CD8-positive, alpha-beta memory T cell (primary cell): ENCODE measurements at places on chromosomes 6 and 20. TPM values are rescaled to one million over a fixed set of nuclear protein-coding genes. Genes with fewer than 3 reads are reported as not detected.
A peak's percentile ranks its signal among the peaks of the same experiment; 100 is the strongest.

- no peak for DNase-seq
These were observed 71.2 kb downstream of the SESN1 start for GRCh38 chr6:109023356-109023925.

GRCh38 chr20:2918096-2919049, 45.1 kb downstream of the PTPRA start:
- DNase-seq = no peak

- no peak for DNase-seq
These were observed 7.9 kb downstream of the RPS6KA2 start for GRCh38 chr6:166618866-166619761.

GRCh38 chr6:35300848-35301247, 3.2 kb downstream of the DEF6 start:
- peak; percentile 44 for DNase-seq

GRCh38 chr6:26122005-26122388, 34.8 kb downstream of the HFE start:
- no peak for DNase-seq

GRCh38 chr6:101705866-101706265, 312.4 kb downstream of the GRIK2 start:
- DNase-seq = no peak

- DNase-seq = no peak
These were observed 30.6 kb downstream of the SIRPD start for GRCh38 chr20:1526896-1527295.

GRCh38 chr6:23282252-23283021, 713.1 kb downstream of the HDGFL1 start:
- DNase-seq = no peak

- DNase-seq = no peak
These were observed 52.2 kb downstream of the EYA2 start for GRCh38 chr20:46946796-46947195.

DNA sequence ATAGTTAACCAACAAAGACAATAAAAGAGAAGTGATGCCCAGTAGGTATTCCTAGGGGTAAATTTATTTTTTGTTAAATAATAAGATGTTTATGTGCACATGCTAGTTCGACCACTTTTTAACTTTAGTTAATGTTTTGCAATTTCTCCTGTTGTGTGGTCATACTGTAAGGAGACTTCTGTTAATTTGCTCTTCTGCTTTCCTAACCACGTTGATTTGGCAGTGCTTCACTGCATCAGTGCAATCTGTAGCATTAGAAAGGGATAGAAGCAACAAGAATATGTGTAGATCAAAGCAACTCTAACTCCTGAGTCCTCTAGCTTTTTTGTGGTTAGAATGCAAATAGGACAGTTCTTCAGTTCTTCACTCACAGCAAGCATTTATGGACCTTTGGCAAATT, 13.9 kb downstream of the MYB start:
- no peak for DNase-seq

GRCh38 chr6:168118935-168119334, 39.9 kb upstream of the FRMD1 start:
- no peak for DNase-seq

GRCh38 chr20:47262365-47263013, 94.0 kb downstream of the ZMYND8 start:
- no peak for DNase-seq

- no peak for DNase-seq
These were observed 643 bp upstream of the SLC35D3 start for GRCh38 chr6:136921381-136921935.

Gene TXNDC5
- polyA plus RNA-seq = 34.7 TPM

Gene BMP6
- not detected for polyA plus RNA-seq

Gene ZC3H12D
- polyA plus RNA-seq = 2.5 TPM

Gene TSBP1
- polyA plus RNA-seq = not detected
